ENCODE measurements at places on chromosomes 3 and 15.
A peak's percentile ranks its signal among the peaks of the same experiment; 100 is the strongest.

DNA sequence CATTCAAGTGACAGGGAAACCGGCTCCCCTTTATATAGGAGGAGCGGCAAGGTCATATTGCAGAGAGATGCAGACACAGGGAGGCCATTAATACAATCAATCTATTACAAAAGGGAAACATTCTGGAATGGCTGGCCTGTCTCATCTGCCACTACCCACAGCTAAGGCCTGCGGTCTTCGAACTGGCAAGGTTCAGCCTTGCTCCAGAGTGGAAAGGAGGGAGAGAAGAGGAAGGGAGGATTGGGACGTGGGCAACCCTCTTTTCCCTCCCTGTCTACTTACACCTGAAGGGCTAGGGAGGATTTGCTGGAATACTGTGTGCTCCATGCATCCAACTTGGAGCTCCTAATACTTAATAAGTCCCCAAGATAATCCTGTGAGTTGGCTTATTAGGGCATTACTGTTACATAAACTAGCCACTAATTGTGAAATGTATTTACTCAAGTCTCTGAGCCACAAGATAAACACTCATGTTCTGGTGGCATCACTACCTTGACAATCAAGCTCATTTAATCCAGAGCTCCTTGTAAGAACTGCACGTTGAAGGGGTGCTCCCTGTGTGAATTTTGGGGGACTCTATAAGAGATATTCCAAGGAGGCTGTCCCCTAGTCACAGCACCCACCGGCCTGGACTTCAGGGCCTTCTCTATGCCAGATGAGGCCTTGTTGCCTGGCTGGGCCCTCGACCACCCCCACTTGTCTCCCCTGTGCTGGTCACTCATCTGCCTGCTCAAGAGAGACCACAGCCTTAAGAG lies 19.7 kb upstream of the CCDC174 start:
- no peak for DNase-seq
- no peak overlapping the region for H3K4me3 ChIP-seq
- no peaks in the 10 kb centered on the region for H3K27me3 ChIP-seq
- no peak overlapping the region for H3K27ac ChIP-seq
- no peaks in the 10 kb centered on the region for H3K36me3 ChIP-seq

DNA sequence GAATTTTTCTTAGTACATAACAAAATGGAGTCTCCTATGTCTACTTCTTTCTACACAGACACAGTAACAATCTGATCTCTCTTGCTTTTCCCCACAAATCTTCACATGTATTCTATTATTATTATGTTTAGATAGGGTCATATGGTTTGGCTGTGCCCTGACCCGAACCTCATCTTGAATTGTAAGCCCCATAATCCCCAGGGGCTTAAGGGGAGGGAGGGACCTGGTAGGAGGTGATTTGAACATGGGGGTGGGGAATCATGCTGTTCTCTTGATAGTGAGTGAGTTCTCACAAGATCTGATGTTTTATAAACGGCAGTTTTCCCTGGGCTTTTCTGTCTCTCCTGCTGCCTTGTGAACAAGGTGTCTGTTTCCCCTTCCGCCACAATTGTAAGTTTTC lies 86.7 kb upstream of the SELENOK start:
- H3K27me3 ChIP-seq = no peaks in the 10 kb centered on the region
- no peak for DNase-seq
- no peaks in the 10 kb centered on the region for H3K4me1 ChIP-seq
- no peak overlapping the region for H3K4me3 ChIP-seq
- no peaks in the 10 kb centered on the region for H3K36me3 ChIP-seq

DNA sequence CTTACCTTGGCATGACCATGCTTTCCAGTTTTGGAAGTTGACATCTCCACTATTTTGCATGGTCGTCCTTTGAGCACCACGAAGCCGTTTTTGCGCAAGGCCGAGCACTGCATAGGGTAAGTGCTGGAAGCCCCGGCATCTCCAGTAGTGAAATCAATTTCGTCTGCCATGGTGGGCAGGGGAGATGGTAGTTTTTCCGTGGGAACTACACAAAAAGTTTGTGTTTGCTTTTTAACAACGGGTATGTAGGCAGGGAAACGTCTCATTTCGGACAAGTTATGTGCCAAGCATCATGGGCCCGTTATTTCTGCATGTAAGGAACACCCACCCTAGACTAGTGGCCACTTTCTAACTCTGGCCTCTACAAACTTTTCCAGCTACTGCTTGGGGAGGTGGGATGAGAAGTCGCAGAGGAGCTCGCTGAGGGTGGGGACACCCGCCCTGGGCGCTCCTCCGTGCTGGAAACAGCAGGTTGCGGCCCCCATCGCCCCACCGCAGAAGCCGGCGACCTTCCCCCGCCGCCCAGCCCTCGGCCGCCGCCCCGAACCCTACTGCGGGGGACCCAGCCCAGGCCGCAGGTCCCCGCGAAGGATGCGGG lies 701 bp downstream of the EIF5A2 start:
- peak overlapping the region; percentile 70 for H3K4me3 ChIP-seq
- H3K27ac ChIP-seq = no peak overlapping the region
- H3K4me1 ChIP-seq = peaks cover 7% of the 10 kb centered on the region
- H3K27me3 ChIP-seq = no peaks in the 10 kb centered on the region

- no peaks in the 10 kb centered on the region for H3K36me3 ChIP-seq
- H3K4me1 ChIP-seq = no peaks in the 10 kb centered on the region
- H3K4me3 ChIP-seq = no peak overlapping the region
- no peak for DNase-seq
- no peak overlapping the region for H3K27ac ChIP-seq
Measured at GRCh38 chr15:96422125-96422524, 91.6 kb downstream of the NR2F2 start.

- no peaks in the 10 kb centered on the region for H3K36me3 ChIP-seq
- peaks cover 2% of the 10 kb centered on the region for H3K4me1 ChIP-seq
- no peak overlapping the region for H3K27ac ChIP-seq
- no peak for DNase-seq
Measured at GRCh38 chr3:121722411-121722810, 27.1 kb downstream of the GOLGB1 start.

DNA sequence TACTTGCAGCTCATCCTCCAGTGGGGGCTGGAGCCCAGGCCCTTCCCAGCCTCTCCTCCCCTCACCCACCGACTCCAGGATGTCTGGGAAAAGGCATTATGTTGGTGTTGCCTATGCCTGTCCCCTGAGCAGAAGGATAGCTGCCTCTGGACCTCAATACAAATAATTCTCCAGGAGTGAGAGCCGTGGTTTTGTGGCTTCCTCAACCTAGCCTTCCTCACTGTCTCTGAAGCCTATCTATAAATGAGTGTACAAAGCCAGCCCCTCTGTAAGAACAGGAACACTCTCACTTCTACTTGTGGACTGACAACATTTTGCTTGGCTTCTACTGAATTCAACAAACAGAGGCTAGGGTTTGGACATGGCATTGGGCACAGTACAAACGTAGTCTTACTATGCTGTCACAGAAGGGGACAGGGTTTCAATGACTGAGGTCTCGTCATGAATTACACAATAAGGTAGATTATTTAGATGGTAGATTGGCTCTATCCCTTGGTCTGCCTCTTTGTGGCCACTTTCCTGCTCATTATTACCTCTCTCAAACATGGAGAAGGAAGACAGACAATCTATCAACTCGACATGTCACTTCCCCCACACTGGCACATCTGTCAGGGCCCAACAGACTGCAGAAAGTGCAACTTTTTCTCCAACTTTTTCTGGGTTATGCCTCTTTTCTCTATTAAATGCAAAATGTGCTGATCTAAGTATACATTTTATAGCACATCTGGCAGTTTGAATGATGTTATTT lies 82.8 kb upstream of the MEX3B start:
- no peak overlapping the region for H3K27ac ChIP-seq
- no peak for DNase-seq
- H3K27me3 ChIP-seq = no peaks in the 10 kb centered on the region
- no peaks in the 10 kb centered on the region for H3K4me1 ChIP-seq
- H3K4me3 ChIP-seq = no peak overlapping the region
- H3K36me3 ChIP-seq = no peaks in the 10 kb centered on the region

- no peaks in the 10 kb centered on the region for H3K27me3 ChIP-seq
- H3K36me3 ChIP-seq = peaks cover under 1% of the 10 kb centered on the region
- DNase-seq = no peak
- H3K4me1 ChIP-seq = no peaks in the 10 kb centered on the region
- no peak overlapping the region for H3K4me3 ChIP-seq
Measured at GRCh38 chr3:196057760-196058331, 24.0 kb downstream of the TFRC start.

DNA sequence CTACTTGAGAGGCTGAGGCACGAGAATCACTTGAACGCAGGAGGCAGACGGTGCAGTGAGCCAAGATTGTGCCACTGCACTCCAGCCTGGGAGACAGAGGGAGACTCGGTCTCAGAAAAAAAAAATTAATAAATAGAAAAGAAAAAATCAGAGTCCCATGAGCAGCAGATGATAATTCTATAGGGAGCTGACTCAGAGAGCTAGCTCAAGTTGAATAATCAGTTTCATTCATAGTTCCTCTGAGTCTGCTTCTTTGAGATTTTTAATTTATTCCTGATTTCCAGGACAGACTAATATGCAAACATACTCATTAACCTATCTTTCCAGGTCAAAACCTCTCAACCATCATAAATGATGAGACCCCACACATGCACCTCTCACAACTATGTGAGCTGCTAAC lies 55.0 kb upstream of the PTX3 start:
- no peak overlapping the region for H3K4me3 ChIP-seq
- H3K4me1 ChIP-seq = no peaks in the 10 kb centered on the region
- H3K27ac ChIP-seq = no peak overlapping the region
- no peak for DNase-seq
- H3K27me3 ChIP-seq = no peaks in the 10 kb centered on the region

DNA sequence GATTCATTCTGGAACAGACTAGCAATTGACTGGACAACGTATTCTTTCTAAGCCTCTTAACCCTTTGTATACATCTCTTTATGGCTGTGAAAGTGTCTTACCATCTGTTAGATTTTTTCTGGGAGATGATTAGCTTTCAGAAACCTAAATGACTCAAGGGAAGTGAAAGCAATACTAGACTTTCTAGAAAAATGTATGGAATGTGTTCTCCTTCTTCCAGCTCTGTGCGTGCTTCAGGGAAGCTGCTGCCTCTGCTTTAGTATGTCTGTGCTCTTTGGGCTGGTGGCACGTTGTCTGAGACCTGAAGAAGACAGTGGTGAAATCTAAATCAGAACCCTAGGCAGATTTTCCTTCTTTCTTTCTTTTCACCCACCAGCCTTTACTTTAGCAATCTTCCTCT lies 89.5 kb downstream of the ITPR1 start:
- no peak for DNase-seq
- H3K27me3 ChIP-seq = no peaks in the 10 kb centered on the region
- H3K4me1 ChIP-seq = peaks cover 21% of the 10 kb centered on the region
- H3K4me3 ChIP-seq = no peak overlapping the region
- H3K27ac ChIP-seq = peak overlapping the region; percentile 85

- no peaks in the 10 kb centered on the region for H3K36me3 ChIP-seq
- no peaks in the 10 kb centered on the region for H3K4me1 ChIP-seq
- H3K4me3 ChIP-seq = no peak overlapping the region
Measured at GRCh38 chr15:64144565-64145281, 6.8 kb upstream of the SNX22 start.

- H3K4me3 ChIP-seq = no peak overlapping the region
- no peaks in the 10 kb centered on the region for H3K36me3 ChIP-seq
- H3K4me1 ChIP-seq = no peaks in the 10 kb centered on the region
- no peaks in the 10 kb centered on the region for H3K27me3 ChIP-seq
- no peak overlapping the region for H3K27ac ChIP-seq
Measured at GRCh38 chr3:106420628-106421027, 551.8 kb upstream of the CBLB start.

GRCh38 chr3:140719841-140720614 lies 42.2 kb downstream of the TRIM42 start:
- H3K27me3 ChIP-seq = no peaks in the 10 kb centered on the region
- H3K4me3 ChIP-seq = no peak overlapping the region
- DNase-seq = no peak

DNA sequence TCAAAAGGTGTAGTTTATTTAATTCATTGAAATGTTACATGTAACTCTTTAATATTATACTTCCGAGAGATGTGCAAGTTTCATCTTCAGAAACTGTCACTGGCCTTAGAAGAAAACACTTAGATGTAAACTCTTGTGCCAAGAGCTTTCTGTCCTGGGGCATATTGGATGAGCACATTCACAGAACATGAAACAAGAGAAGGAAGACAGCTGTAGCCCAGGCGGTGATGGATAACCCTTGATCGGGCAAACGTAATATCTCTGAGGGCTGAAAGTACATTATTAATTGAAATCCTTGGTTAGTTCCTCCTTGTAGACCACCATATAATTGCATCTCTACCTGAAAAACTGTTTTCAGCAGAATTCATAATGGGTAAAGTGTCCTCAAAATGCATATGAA lies 67.4 kb downstream of the MECOM start:
- peaks cover 3% of the 10 kb centered on the region for H3K4me1 ChIP-seq
- H3K27ac ChIP-seq = no peak overlapping the region

GRCh38 chr3:115270849-115271248 lies 123.8 kb upstream of the ZBTB20 start:
- no peak overlapping the region for H3K4me3 ChIP-seq
- no peak for DNase-seq
- no peak overlapping the region for H3K27ac ChIP-seq
- H3K27me3 ChIP-seq = no peaks in the 10 kb centered on the region

GRCh38 chr15:41423979-41424659 lies 7.2 kb downstream of the RTF1 start:
- no peak overlapping the region for H3K27ac ChIP-seq
- no peaks in the 10 kb centered on the region for H3K36me3 ChIP-seq
- H3K4me3 ChIP-seq = no peak overlapping the region
- peaks cover 3% of the 10 kb centered on the region for H3K4me1 ChIP-seq

GRCh38 chr3:72232777-72233176 lies 447.8 kb upstream of the PROK2 start:
- no peaks in the 10 kb centered on the region for H3K36me3 ChIP-seq
- H3K27me3 ChIP-seq = no peaks in the 10 kb centered on the region
- no peak for DNase-seq
- no peak overlapping the region for H3K4me3 ChIP-seq
- peaks cover 6% of the 10 kb centered on the region for H3K4me1 ChIP-seq
- no peak overlapping the region for H3K27ac ChIP-seq

GRCh38 chr3:144409319-144409718 lies 437.7 kb downstream of the DIPK2A start:
- H3K4me1 ChIP-seq = no peaks in the 10 kb centered on the region
- H3K27ac ChIP-seq = no peak overlapping the region
- no peaks in the 10 kb centered on the region for H3K27me3 ChIP-seq
- no peak for DNase-seq

DNA sequence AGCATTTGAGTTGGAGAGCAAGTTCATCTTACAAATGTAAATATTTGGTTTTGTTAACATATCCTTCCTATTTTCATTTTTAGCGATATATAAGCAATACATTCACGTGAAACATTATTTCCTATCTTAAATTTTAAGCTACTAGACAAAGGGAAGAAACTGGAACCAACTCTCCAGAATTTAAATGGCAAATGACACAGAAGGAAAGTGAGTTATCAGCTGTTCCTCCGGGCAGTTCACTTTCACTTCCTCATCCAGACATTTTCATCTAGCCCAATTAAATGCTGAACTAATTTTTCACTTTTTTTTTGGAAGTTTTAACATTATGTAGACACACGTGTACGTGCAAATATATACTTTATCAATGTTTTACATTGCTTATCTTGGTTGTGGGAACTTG lies 58.7 kb downstream of the MORC1 start:
- H3K27ac ChIP-seq = no peak overlapping the region
- H3K4me3 ChIP-seq = no peak overlapping the region

All from ovary (tissue), 10 donors.